ENCODE measurements at places on chromosomes 7 and 10.

DNA sequence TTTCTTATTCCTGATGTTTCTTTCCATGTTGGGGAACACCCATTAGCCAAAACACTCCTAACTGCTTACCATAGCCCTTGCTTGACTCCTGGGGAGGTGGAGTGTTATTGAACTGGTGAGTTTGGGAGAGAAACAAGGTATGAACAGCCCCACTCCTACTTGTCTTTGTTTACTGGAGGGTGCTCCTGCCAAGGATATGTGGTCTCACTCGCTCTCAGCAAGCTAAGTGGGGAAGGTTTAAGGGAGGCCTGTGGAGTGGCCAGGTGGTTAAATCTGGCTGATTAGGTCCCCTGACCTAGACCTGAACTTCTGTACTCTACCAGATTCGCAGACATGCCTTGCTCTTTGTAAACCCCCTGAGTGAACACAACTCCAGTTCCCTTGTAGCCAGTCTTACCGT is 300.1 kb downstream of the PTEN start:
- DNase-seq, result no peak

DNA sequence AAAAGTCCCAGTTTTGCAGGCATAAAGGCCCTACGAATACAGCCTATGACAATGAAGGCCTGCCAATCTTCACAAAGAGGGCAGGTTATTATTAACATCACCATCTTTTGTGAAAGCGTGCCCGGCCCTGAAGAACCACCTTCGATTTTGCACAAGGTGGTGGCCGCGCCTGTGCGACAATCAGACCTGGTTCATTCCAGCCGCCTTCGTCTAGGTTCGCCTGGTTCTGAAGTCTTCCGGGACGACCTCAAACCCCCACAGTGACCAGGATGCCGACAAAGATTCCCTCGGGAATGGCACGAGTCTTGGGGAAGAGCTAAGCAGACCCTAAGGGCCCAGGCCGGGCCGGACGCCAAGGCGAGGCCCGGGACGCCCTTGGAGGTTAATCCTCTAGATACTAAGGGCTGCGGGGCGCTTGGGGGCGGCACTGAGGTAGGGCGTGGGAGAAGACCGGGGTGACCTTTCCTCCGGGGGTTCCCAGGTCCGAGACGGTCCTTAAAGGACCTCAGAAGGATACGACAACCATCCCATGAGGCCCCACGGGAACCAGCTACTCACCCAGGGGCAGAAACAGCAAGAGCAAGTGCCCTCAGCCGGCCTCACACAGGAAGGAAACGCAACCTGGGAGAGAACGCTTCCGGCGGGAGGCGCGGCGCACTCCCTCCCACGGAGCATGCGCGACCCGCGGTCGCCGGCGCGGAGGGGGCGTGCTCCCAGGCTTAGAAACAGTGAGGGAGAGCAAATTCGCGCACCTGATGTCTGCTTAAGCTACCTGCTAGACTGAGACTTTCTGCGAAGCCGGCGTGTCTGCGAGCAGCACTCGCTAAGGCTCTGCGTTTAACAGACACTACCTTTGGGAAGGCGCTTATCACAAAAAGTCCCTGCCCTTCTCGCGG is at the start of gene ATAD1:
ATAD1 (minus strand) TSS at position 618 of the 896 bp plus-strand sequence. CDS start 3,627 bp downstream, outside the sequence.
- peak; percentile 67 for DNase-seq

GRCh38 chr10:51860257-51860656 is 160.9 kb upstream of the CSTF2T start:
- DNase-seq, result no peak

GRCh38 chr10:121514141-121514865 is 83.9 kb downstream of the FGFR2 start:
- no peak for DNase-seq

DNA sequence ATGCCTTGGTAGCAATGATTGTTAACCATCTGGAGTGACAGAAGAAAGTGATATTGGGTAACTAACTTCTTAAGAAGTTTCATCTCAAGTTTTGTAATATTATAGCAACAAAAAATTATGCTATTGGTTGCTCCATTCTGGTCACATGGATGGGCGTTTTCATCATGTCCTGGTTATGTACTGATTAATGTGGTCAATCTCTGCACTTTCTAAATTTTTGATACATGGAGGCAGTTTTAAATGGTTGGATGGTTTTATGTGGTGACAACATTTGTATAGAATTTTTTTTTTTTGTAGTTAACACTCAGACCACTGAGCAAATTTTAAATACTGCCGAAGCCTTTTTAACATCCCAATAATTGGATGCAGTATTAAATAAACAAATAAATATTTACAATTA is 55.2 kb upstream of the CCAR1 start:
- no peak for DNase-seq

DNA sequence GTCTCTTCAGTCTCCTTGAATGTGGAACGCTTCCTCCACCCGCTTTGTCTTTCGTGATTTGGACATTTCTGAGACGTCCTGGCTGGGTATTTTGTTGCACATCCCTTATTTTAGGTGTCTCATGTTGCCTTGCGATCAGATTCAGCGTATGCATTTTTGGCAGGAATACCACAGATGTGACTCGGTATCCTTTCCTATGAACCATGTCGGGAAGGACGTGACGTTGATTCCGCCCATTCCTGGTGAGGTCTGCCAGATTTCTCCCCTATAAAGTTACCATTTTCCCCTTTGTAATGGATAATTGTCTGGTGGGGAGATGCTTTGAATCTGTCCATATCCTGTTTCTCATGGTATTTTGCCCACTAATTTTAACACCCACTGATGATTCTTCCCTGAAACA is 49.6 kb downstream of the RBM17 start:
- no peak for DNase-seq

All from CD14-positive monocyte (primary cell).